Activated naive CD4-positive, alpha-beta T cell (primary cell): ENCODE measurements at places on chromosomes 2 and 18.

DNA sequence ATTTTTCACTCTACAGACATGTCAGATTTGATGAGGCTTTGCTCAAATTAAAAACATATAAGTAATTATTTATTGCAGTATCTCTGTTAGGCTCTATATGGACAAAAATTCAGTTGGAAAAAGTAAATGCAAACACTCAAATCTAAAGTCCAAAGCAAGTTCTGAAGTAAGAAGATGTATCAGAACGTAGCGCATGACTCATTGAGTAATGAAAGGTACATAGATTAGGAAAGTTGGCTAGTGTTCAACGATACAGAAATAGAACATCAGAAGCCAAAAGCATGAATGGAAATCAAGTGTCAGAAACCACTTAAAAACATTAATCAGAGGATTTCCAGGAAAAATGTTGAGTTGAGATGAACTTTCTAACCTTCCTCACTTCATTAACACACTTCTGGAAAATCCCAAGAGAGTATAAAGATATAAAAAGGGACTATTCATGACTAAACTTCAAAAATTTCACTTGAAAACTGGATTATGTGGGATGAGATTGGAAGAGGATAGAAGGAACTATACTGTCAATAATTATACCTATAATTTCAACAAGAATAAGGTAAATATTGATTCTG is 494.1 kb downstream of the LRRTM4 start:
- DNase-seq: no peak

DNA sequence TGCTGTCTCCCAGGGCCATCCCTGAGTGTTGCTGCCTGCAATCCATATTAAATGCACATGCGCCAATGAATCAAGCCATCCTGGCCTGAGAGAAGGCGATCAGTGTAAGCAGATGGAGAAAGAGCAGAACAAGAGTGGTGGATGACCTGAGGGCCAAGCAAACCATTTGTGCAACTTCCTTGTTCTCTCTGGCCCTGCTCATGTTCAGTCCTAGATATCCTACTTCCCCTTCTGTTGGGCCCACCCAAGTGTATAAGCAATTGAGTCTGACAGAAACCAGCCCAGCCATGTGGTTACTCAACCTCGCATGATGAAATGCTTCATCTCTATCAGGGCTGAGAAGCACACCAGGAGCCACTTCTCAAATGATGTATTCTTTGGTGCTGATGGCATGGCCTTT is 383.1 kb upstream of the ID2 start:
- DNase-seq: no peak

GRCh38 chr2:229417176-229417575 is 146.1 kb upstream of the PID1 start:
- no peak for DNase-seq

GRCh38 chr2:205484215-205484614 is 198.1 kb upstream of the NRP2 start:
- DNase-seq: no peak

GRCh38 chr18:2654169-2654927 is 1.2 kb upstream of the SMCHD1 start:
- DNase-seq: no peak
